ENCODE measurements at places on chromosomes 6 and 20.
A peak's percentile ranks its signal among the peaks of the same experiment; 100 is the strongest.

GRCh38 chr6:118708055-118708454 lies 56.7 kb upstream of the CEP85L start:
- DNase-seq = no peak

GRCh38 chr20:20365480-20366161 lies 2.3 kb upstream of the INSM1 start:
- DNase-seq = no peak

GRCh38 chr20:36133821-36134220 lies 20.7 kb upstream of the EPB41L1 start:
- no peak for DNase-seq

- DNase-seq = no peak
Observed at GRCh38 chr6:126227833-126228702, 111.8 kb upstream of the CENPW start.

GRCh38 chr20:25571240-25571639 lies 14.1 kb downstream of the NINL start:
- DNase-seq = no peak

DNA sequence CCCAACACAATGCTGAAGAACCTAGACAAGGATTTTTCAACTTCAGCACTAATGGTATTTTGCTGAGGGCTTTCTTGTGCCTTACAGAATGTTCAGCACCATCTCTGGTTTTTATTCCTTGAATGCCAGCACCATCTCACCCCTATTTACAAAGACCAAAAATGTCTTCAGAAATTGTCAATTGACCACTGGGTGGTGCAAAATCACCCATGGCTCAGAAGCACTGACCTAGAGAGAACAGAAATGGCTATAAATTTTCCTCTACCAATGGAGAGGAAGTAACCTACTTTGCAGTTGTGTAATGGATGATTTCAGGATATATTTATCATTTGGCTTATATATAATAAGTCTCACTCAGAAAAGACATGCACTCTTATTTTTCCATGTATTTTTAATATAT lies 431.0 kb upstream of the IRAK1BP1 start:
- DNase-seq = no peak

- DNase-seq = peak; percentile 52
Observed at GRCh38 chr6:27176523-27177484, 70.7 kb upstream of the PRSS16 start.

GRCh38 chr6:157492249-157492648 lies 111.3 kb downstream of the ZDHHC14 start:
- DNase-seq = no peak

- no peak for DNase-seq
Observed at GRCh38 chr6:116099036-116099435, 1.6 kb upstream of the NT5DC1 start.

DNA sequence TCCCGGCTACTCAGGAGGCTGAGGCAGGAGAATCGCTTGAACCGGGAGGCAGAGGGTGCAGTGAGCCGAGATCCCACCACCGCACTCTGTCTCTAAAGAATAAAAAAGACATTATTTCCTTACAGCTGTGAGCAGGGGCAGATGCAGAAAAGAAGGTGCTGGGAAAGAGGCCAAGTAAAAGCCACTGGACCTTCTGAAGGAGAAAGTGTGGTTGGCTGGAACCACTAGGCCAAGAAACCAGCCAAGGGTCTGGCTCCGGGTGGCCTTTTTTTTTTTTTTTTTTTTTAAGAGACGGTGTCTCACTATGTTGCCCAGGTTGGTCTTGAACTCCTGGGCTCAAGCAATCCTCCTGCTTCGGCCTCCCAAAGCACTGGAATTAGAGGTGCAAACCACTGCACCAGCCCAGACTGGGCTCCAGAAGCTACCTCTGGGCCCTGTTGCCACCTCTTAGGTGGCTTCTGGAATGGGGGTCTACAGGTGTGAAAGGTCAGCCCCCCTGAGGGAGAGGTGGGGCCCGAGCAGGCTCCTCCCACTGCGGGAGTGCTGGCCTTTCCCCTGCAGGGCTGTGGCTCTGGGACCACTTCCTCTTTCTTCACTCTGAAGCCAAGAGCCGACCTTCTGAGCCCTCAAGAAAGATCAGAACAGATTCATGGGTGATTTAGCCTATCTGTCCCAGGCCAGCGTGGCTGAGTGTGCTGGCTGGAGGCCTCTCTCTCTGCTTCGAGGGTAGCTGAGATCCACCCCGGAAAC lies at the start of gene FGD2:
Gene FGD2 (plus strand): TSS at position 595 of the 750 bp plus-strand sequence. CDS start 163 bp downstream, outside the sequence.
- no peak for DNase-seq

Data from right lung (tissue), 10 donors.